ENCODE measurements at places on chromosomes 2 and 18.

- DNase-seq = peak; percentile 37
Measured at GRCh38 chr2:28098501-28099225, 208.1 kb downstream of the BABAM2 start.

- no peak for DNase-seq
Measured at GRCh38 chr2:204583773-204584172, 38.5 kb downstream of the PARD3B start.

GRCh38 chr2:69223759-69224511, 163.1 kb downstream of the GFPT1 start:
- DNase-seq = no peak

DNA sequence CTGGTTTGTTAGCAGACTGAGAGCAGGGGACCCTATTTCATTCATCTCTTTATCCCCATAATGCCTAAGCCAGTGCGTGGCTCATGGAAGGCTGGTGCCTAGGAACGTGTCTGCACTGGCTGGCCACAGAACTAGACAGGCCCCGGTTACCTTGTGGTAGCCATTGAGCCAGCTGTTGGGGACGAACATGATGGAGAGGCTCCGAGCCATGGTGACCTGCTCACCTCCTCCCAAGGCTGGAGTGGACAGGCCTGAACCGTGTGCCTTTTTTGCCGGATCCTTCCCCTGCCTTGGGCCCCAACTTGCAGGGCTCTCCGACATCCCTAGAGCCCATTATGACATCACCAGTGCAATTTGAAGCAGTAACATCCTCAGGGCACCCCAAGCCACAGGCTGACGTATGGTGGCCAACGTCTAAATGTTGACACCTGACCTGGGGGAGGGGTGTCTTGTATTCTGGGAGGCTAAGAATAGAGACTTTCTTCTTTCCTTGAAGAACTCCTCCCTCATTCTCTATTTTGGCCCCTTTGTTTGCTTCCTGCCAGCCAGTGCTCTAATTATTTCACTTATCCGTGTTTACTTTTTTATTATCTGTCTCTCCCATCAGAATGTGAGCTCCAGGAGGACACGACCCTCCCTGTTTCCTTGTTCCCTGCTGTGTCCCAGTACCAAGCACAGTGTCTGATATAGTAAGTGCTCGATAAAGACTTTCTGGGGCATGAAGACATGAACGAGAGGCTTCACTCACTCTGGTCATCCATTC, 12.2 kb upstream of the DNPEP start:
- DNase-seq = no peak

GRCh38 chr18:22342625-22343024, 75.1 kb downstream of the CTAGE1 start:
- DNase-seq = no peak

- no peak for DNase-seq
Measured at GRCh38 chr18:10590412-10590811, 64.6 kb downstream of the NAPG start.

DNA sequence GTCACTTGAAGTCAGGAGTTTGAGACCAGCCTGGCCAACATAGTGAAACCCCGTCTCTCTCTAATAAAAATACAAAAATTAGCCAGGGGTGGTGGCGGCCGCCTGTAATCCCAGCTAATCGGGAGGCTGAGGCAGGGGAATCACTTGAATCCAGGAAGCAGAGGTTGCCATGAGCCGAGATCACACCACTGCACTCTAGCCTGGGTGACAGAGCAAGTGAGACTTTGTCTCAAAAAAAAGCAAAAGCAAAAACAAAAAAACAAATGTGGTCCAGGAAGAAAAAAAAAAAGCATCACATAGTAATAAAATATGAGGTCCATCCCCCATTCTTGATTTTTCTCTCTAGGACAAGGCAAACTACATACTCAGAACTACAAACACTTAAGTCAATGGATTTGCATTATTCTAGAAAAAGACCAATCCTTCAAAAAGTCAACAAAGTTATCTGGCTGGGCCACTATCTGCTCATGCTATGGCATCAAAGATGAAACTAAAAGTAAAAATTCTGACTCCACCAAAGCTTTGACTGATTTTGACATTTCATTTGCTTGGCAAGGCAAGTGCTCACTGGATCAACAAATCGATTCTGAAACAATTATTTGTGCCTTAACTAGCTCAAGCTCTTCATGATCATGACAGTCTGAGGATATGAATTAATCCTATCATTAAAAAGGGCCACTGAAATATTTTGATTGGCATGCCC, 28.4 kb downstream of the MEX3C start:
- no peak for DNase-seq

GRCh38 chr18:22169889-22170420, 566 bp downstream of the GATA6 start:
- no peak for DNase-seq

DNA sequence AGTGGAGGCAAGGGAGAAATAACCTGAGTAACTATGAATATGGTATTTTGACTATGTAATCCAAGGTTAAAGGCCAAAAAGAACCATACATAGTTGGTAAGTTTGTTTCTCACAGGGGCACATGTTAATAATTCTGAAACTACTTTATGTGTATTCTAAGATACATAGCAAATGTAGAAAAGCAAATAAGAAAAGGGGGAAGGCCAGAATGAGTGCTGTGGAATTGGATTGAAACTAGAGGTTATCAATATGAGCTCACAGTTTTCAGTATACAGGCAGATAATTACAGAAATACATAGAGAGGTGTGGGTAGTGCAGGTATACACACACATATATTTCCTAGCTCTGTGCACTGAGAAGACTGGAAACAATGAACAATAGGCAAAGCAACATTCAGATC, 13.7 kb downstream of the INO80C start:
- DNase-seq = no peak

- DNase-seq = peak; percentile 20
Measured at GRCh38 chr18:2223449-2223848, 347.9 kb downstream of the METTL4 start.

GRCh38 chr2:32965523-32966171, 18.9 kb downstream of the LTBP1 start:
- no peak for DNase-seq

DNA sequence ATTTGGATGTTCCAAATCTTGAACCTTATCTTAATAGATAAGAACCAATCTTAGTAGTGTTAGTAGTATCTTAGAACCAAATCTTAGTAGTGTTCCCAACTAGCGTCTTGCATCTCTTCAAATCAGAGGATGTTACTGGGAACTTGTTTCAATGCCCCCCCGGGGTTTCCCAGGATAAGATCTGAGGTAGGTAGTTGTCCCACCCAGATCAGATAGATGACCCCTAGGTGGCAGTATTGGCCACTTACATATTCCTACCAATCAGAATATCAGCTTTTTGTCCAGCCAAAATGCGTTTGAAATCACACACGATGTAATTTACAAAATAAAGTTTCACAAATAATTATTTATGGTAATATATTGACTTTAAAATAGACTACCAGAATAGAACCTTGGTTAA, 314.8 kb downstream of the MBD2 start:
- DNase-seq = peak; percentile 34

GRCh38 chr18:59547581-59548182, 149.5 kb downstream of the CCBE1 start:
- peak; percentile 89 for DNase-seq

DNA sequence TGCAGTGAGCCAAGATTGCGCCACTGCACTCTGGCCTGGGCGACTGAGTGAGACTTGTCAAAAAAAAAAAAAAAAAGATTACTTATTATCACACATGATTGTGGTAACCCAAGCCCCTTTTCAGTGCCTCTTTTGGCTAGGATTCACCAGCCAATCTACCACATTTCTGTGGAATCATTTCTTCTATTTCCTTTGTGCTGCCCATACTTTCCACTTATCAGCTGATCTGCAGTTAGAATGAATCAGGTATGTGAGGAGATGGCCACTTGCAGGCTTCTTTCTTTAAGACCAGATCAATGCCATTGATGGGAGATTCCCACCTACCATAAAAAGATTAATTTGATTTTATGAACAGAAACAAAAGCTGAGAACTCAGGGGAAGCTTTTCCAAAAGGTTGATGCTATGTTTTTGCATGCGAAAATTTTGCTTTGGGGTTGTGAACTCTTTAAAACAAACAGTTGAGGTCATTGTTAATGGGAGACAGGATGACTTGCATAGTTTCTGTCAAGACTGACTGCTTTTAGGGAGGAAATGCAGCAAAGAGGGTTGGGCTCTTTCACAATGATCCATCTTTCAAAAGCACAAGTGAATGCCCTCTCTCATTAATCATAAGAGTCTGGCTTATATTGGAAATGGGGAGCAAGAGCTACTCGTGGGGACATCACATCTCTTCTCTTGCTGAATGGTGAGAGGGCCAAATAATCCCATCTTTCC, 66.9 kb upstream of the CYP26B1 start:
- peak; percentile 32 for DNase-seq

- no peak for DNase-seq
Measured at GRCh38 chr2:221517146-221517695, 54.9 kb downstream of the EPHA4 start.

DNA sequence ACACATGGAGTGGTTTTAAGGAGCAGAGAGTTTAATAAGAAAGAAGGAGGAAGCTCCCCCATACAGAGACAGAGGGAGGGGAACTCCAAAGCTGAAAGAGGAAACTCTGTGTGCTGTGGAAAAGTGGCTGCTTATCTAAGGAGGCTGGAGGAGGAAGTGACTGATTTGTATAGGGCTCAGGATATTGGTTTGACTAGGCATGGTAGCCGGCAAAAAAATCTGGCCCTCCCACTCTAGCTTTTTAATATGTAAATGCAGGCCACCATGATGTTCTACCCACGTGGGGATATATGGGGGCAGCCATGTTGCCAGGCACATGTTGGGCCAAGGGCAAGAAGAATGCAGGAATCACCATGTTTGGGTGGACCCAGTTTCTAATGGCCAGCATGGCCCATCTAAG, 64.3 kb downstream of the HNMT start:
- DNase-seq = no peak

- DNase-seq = no peak
Measured at GRCh38 chr2:152367547-152368390, 32.8 kb downstream of the FMNL2 start.

DNA sequence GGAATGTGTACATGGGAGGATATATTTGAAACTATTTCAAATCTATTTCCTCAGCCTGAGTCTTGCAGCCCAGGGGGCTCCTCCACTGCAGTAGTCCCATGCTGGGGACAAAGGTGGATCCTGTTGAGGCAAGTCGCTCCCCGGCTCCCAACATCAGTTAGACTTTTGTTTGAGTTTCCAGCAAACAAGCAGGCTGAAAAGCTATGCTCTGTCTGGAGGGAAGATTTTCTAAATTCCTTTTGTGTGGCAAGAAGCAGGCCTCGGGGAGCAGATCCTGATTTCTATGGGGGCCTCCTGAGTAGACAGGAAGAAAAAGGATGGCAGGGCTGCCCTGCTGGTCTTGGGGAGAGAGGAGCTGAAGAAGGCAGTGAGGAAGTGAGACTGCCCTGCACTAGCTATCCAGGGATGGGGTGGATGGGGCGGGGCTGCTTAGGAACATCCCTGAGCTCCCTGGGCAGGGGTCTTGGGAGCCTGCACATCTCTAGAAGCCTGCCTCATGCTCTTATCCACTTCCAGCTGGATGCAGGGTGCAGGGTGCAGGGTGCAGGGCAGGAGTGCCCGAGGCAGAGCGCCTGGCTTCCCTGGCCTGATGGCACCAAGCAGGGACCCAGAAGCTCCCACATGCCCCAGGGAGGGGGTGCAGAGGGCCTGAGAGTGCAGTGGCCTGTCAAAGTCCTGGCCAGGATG, 6.0 kb upstream of the CIB4 start:
- no peak for DNase-seq

GRCh38 chr2:37779611-37780386, 108.4 kb upstream of the CDC42EP3 start:
- DNase-seq = no peak

DNA sequence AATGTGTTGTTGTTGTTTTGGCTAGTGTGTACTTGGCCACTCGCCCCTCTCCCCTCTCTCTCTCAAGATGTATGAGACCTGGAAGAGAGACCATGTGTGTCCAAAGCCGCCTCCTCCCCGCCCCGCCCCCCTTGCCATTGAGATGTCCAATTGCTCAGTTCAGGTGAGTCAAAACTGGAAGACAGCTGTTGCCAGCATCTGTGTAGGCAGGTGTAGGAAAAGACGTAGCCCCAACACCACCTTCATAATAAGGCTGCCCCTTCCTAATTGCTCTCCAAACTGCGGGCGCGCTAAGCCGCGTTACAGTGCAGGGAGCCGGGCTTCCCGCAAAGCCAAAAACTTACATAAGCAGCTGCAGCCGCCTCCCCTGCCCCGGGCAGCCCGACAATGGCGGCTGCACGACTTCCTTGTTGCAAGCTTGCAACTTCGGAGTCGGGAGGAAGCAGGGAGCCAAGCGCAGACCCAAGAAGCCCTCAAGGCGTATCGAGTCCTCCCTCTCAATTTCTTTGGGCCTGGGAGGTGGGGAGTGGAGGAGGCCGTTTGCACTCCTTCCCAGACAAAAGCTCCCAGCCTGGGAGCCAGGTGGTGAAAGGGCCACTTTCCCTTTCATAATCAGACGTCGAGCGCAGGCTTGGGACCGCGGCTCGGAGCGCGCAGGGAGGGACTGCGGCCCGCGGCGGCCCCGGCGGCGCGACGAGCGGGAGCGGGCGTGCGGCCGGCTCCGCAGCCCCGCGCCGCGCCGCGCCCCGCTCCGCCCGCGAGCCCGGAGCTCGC, 882 bp downstream of the ZBTB14 start:
- peak; percentile 57 for DNase-seq

DNA sequence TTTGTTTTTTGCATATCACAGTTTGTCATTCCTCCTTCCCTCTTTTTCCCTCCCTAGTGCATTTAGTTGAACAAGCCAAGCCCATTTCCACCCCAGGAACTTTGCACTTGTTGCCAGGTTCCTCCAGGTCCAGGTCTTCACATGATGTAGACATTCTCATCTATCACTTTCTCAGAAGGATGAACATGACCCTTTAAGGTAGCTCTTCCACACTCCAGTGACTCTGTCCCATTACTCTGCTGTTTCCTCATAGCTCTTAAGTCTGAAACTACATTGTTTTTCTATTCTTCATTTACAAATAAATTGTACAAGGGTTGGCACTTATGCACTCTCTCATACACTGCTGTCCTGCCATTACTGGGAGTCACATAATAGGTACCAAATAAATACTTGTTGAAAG, 6.1 kb downstream of the KYNU start:
- no peak for DNase-seq

- DNase-seq = no peak
Measured at GRCh38 chr18:68721681-68722583, 7.0 kb upstream of the TMX3 start.

DNA sequence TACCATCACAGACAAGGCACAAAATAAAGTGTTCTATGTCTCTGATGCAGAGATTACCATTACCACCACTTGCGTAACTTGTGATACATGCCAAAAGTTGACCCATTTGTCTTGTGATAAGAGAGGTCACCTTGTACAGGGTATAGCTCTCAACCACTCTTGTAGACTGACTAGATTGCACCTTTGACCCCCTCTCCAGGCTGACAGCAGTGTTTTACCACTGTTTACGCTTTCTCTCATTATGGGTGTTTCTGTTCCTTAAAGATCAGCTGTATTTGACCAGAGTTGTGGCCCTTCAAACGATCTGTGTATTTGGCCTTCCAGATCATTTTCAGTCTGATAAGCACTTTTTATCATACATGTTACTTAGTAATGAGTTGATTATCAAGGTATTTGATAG, 215.7 kb upstream of the HNMT start:
- no peak for DNase-seq

GRCh38 chr2:62765619-62766376, 60.3 kb downstream of the EHBP1 start:
- DNase-seq = peak; percentile 18

GRCh38 chr2:30287190-30287840, 56.0 kb downstream of the LBH start:
- DNase-seq = no peak

- no peak for DNase-seq
Measured at GRCh38 chr2:95018861-95019550, 6.5 kb upstream of the MAL start.

Measured in LHCN-M2 (cell line).